GM23248 (cell line): ENCODE measurements at places on chromosomes 7 and 10.

DNA sequence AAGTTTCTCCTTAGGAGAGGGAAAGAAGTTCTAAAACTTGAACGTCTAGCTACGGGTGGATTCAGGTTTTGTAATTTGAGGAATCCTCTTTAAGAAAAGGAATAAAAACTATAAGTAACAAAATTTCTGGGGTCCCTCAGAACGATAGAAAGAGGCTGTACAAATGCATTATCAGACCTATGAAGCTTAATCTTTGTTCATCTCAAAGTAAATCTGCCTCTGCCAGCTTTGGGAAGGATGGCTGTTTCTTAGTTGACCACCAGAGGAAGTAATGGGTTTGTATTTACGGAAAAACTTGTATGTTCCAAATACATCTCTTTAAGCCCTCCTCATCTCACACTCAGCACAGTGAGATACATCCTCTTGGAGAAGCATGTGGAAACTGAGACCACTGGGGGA lies 864 bp downstream of the PSTK start:
- DNase-seq, result peak; percentile 79

DNA sequence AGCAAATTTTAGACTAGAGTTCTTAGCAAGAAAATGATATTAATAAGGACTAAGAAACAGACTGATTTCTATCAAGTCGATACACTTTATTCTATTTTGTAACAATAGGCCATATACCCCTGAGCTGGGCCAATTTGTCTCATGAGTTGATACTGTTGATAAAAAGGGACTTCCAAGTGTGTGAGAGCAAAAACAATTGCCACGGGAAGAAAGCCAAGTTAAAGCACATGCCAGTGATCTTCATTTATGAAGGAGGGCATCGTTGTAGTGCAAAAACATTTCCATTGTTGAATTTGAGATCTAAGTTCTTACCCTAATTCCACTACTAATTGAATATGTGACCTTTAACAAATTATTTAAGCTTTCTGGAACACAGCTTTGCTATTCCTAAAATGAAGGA lies 119.9 kb downstream of the CNOT4 start:
- peak; percentile 4 for DNase-seq

DNA sequence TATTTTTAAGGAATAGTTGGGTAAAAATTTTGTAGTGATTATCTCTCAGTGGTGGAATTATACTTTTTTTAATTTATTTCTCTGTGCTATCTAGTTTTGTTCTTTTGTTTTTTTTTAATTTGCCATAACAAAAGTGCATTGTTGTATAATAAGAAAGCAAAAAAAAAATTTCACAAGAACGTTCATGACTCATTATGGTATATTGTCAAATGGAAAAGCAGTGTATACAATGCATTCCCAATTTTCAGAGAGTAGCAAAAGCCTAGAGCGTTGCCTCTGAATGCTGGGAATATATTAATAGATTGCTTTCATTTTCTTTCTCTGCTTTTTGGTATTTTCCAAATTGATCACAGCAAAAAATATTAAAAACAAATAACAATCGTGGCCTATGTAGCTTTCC lies 46.3 kb upstream of the GPAM start:
- no peak for DNase-seq

DNA sequence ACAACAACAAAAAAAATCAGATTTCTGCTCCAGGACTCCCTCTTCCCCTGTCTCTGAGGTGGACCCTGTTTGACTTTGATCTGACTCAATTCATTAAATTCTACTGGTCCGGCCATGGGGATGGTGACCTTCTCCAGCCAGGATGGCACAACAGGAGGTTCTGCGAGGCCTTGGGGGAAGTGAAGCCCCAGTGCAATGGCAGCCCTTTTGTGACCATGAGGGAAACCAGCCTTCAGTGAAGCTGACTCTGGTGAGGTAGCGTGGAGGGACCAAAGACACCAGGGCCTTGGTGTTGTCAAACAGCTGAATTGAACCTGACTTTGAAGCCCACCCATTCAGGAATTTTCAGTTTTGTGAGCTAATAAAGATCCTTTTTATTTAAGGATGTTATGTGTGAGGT lies 44.5 kb downstream of the NPTX2 start:
- DNase-seq, result no peak

GRCh38 chr10:102505462-102506115 lies 1.8 kb downstream of the SUFU start:
- no peak for DNase-seq

DNA sequence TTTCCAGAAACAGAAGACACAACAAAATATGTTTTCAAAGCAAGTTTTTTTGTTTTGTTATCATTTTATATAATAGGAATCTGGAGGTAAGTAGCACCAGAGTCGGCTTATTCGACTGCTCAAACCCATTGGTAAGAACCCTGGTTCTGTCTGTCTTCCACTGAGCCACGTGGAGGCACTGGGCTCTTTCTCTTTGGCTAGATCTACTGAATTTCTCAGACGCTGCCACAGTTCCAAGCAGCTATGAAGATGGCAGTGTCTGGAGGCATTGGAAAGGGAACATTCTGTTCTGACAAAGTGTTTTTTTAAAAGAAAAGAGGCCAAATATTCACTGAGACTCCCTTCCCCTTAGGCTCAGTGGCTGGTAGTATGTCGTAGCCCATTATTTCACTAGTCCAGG lies 338.8 kb downstream of the NRG3 start:
- no peak for DNase-seq

- DNase-seq, result peak; percentile 84
Measured at GRCh38 chr10:3783316-3783681, 1.7 kb downstream of the KLF6 start.

GRCh38 chr10:100728928-100729861 lies 16.2 kb upstream of the PAX2 start:
- DNase-seq, result peak; percentile 71

DNA sequence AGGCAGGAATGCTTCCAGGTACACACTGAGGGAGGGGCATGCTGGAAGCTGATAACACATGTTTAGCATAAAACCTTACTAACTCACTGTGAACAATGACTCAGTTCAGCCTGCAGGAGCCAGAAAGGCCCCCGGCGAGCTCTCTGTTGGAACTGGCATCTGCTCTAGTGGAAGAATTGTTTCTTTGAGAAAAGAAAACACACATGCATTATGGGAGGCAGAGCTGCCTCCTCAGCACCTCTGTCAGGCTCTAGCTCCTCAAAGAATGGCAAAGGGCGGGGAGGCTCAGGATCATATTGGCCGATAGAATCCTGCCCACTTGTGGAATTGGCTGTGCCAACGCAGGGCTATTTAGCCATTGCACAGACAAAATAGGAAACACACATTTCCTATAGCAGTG lies 338.3 kb downstream of the CXCL12 start:
- peak; percentile 68 for DNase-seq

DNA sequence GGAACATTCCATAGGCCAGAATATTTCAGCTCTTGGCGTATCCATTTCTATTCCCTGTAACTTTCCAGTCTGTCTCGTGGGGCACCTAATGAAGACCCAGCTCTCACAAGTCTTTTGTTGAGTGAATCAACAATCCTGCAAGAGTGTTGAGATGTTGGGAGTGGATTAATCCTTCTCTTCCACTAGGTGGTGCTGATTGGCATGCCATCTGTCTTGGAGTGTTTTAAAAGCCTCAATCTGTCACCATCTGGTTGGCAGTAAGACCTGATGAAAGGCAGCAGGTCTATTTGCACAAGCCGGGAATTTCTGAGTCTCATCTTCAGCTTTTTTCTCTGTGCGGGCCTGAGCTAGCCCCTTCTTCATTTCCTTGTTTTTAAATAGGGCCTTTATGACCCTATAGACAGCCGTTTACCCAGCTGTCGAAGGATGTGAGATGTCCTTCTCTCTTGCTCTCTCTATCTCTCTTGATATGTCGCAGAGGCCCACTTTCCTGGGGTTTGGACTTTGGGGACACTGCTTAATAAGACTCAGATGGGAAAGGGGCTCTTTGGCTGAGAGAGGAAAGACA lies 180.5 kb downstream of the ZNF365 start:
- DNase-seq, result peak; percentile 70

DNA sequence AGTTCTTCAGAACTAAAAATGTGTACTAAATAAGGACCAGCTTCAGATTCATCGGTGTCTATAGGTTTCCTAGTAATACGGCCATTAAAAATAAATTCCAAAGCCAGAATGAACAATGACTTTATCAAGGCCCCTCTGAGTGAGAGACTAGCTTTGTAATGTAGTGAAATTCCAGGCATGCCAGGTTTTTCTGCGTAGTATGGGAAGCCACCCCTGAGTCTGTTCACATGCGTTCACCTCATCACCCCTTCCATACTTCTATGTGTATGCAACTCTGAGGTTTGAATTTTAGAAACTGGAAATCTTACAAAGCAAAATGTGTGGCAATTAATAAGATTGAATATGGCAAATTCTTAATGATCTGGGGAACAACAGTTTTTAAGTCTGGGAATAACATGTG lies 24.5 kb downstream of the RNF32 start:
- DNase-seq, result no peak

DNA sequence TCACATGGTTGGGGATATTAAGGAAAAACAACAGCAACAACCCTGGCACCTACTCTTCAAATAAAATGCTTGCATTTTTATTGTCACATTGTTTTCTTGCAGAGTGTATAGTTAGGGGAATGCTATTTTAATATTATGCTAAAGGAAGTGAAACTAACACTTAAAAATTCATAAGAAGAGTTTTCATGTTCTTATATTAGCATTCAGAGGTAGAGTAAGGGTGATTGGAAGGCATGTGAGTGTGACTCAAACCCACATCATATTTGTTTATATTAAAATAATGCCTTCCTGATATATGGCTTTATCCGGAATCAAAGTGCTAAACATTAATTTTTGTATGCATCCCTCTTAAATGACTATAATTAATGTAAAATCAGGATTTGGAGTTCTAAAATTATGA lies 59.8 kb upstream of the TES start:
- DNase-seq, result peak; percentile 48

GRCh38 chr10:13335881-13336280 lies 12.2 kb downstream of the SEPHS1 start:
- no peak for DNase-seq

- no peak for DNase-seq
Measured at GRCh38 chr7:131250331-131250730, 77.3 kb upstream of the MKLN1 start.

DNA sequence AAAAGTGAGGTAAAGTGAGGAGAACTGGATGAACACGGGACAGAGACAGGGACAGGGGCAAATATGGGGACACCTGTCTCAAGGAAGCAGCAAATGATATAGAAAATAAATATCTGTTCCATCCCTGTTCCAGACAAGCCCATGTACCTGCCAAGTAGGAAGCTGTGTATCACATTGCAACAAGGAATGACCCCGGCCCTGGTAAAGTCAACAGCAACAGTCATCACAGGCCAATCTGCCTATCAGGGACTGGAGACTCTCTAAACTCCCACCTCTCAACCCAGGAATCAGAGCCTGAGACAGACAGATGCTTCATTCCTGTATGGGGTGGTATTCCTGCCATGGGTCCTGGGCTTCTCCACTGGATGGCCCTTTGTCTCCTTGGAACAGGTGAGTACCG lies 156.6 kb upstream of the PRSS1 start:
- no peak for DNase-seq

DNA sequence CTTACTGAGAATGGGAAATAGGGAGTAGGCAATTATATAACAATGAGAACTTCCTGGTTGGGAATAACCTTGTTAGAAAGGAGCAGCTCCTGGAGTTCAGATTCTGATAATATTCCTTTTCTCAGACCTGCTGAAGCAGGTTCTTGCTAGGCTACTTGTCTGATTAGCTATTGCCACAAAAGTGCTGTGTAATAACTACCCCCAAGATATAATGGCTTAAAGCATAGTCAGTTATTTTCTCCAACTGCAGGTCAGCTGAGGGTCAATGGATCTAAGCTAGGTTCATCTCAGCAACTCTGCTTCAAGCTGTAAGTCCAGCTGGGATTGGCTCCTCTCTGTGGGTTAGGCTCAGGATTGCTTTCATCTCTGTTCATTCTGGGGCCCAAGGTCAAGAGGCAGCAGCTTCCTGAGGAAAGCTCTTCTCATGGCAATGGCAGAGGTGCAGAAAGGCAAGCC lies 9.4 kb upstream of the CNOT4 start:
- DNase-seq, result no peak

DNA sequence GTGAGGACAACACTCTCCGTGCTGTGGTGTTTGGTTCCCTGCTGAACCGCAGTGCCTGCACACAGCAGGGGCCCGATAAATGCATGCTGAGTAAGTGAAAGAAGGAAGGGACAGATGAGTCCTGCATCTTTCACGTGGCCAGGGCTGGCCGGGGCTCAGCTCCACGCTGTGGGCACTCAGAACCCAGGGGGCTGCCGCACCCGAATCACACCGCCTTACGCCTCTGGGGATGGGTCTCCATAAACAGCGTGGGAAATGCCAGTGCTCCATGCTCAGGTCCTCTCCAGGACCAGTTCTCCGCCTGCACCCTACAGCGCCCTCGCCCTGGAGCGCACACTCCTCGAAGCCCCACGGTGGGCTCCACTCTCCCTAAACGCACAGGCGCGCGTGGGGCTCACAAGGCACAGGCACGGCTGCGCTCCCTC lies 38.1 kb downstream of the RASGEF1A start:
- no peak for DNase-seq

- DNase-seq, result peak; percentile 70
Measured at GRCh38 chr7:148982654-148983199, 45.6 kb downstream of the PDIA4 start.

DNA sequence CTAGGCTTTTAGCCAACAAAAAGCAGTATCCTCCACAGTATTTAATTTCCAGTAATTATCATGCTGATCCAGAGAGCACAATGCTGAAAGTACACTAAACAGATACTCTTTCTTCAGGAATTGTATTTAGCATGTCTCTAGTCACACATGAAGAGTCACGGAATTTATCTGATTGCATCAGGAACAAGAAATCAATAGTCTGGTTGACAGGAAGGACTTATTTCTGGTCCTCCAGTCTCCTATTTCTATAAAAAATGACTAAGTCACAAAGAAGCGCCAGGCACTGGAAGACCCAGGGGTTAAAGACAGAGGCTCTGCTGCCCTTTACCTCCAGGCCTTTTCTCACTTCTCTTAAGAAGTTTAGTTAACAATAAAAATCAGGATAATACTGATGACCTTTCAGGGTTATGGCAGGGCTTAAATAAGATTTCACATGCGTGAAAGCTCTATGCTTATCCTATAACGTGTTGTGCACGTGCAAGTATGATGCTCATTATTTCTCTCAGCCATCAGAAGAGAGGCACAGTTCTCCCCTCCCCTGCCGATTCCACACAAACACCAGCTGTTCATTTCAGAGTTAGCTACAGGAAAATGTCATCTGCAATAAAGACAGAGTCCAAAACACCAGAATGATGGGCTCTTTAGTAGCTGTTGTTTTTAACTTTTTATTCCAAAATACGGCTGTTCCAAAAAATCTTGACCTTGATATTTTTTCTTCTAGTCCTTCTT lies 36.9 kb downstream of the SLC26A4 start:
- no peak for DNase-seq

DNA sequence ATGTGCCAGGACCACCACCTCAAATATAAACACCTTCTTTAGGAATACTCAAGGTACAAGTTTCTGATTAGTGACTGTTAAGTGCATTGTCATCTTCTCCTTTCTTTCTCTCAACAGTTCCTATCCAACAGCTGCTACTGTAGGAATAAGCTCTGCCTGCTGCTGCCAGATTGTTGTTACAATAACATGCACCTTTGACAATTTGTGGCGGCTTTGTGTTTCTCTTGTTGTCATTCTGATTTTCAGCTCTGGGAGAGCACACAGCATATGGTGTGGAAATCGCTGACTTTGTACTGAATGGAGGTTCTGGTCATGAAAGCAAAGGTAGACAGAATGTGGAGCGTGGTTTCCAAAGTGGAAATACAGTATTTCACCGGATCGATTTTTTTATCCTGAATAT lies 182.8 kb downstream of the SEC23IP start:
- DNase-seq, result no peak

- DNase-seq, result peak; percentile 72
Measured at GRCh38 chr10:110893559-110894179, 21.9 kb downstream of the PDCD4 start.
